Uterus (tissue), 4 donors: ENCODE measurements at places on chromosomes 3 and 15. TPM values are rescaled to one million over a fixed set of nuclear protein-coding genes. Genes with fewer than 3 reads are reported as not detected.

DNA sequence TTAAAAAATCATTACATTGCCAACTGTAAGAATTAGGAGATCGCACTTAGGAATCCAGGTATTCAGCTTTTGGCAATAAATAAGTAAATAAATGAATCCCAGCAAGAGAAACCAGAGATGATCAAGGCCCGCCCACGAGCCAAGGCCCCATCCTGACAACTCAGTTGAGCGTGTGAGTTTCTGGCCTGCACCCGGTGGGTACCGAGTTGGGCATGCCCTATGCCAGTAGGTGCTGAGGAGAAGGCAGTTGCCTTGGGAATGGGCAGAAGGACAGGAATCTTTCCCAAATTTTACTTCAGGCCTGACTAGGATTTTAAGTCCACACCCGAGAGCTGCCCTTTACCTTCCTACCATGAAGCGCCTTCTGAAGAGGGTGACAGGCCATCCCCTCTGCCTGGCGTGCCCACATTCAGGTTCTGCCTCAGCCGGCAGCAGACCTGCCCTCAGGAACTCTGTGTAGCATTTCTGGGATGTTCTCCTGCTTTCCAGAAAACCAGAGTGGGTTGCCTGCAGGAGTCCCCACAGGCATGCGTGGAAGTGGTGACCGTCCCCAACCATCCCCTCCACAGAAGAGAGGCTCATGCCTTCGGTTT lies 99.3 kb upstream of the ALDH1A3 start:
- H3K27ac ChIP-seq: no peak overlapping the region
- no peak overlapping the region for H3K4me3 ChIP-seq
- H3K36me3 ChIP-seq: no peaks in the 10 kb centered on the region
- no peaks in the 10 kb centered on the region for H3K4me1 ChIP-seq
- no peak for DNase-seq
- no peaks in the 10 kb centered on the region for H3K27me3 ChIP-seq

GRCh38 chr3:128504963-128505730 lies 12.1 kb upstream of the GATA2 start:
- no peaks in the 10 kb centered on the region for H3K36me3 ChIP-seq
- DNase-seq: no peak
- no peaks in the 10 kb centered on the region for H3K4me1 ChIP-seq
- H3K27me3 ChIP-seq: no peaks in the 10 kb centered on the region

DNA sequence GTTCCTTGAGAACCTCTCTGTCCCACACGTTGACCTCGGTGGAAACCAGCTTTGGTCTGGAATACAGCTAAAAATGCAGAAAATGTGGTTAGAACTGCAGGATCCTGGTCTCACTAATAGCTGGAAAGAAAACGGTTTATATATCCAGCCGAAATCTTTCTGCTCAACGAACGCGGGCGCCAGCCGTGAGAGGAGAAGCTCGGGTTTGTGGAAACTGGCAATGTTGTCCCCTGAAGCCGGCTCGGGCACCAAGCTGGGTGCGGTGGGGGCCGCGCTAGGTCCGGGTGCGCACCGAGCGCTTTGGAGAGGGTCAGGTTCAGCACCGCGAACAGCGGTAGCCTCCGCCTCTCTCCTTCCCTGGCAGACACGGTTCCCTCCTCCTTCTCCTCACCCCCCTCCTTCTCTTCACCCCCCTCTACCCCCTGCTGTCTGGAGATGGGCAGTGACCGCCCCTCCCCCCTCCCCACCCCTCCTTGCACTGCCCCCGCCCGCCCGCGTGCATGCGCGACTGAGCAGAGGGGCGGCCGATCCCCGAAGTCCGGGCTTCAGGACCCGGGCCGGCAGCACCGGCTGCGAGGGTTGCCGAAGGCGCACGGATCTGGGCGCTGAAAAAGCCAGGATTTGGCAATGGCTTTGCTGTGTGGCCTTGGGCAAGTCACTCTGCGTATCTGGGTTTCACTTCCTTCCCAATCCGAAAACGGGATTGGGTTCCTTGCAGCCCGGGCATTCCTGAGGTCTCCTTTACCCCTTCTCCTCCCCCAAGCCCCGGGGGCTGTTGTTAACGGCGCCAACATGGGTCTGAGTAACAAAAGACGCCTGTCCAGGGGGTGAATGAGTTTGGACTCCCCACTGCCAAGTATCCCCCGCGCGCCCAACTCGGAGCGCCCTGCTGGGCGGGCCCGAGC lies at the start of gene SKOR1:
Gene SKOR1 (plus strand): TSS at position 534 of the 905 bp plus-strand sequence. CDS start 94 bp downstream, at position 628.
- peaks cover 57% of the 10 kb centered on the region for H3K27me3 ChIP-seq
- H3K36me3 ChIP-seq: no peaks in the 10 kb centered on the region
- H3K4me1 ChIP-seq: no peaks in the 10 kb centered on the region

- no peak overlapping the region for H3K4me3 ChIP-seq
- DNase-seq: peak; percentile 27
- H3K4me1 ChIP-seq: no peaks in the 10 kb centered on the region
- H3K27ac ChIP-seq: no peak overlapping the region
- H3K27me3 ChIP-seq: no peaks in the 10 kb centered on the region
- H3K36me3 ChIP-seq: no peaks in the 10 kb centered on the region
Measured at GRCh38 chr15:28123408-28124023, 24.4 kb upstream of the OCA2 start.

Gene POPDC2
- 6.2 TPM for total RNA-seq

- H3K27me3 ChIP-seq: no peaks in the 10 kb centered on the region
- DNase-seq: no peak
- no peaks in the 10 kb centered on the region for H3K4me1 ChIP-seq
- H3K4me3 ChIP-seq: no peak overlapping the region
- no peak overlapping the region for H3K27ac ChIP-seq
Measured at GRCh38 chr3:94525043-94525442, 462.2 kb downstream of the NSUN3 start.

- H3K36me3 ChIP-seq: no peaks in the 10 kb centered on the region
- H3K27ac ChIP-seq: no peak overlapping the region
- H3K4me3 ChIP-seq: no peak overlapping the region
- DNase-seq: no peak
- no peaks in the 10 kb centered on the region for H3K4me1 ChIP-seq
Measured at GRCh38 chr3:131738095-131738494, 235.3 kb upstream of the MRPL3 start.

- no peaks in the 10 kb centered on the region for H3K27me3 ChIP-seq
- H3K36me3 ChIP-seq: no peaks in the 10 kb centered on the region
- no peaks in the 10 kb centered on the region for H3K4me1 ChIP-seq
- H3K27ac ChIP-seq: no peak overlapping the region
- DNase-seq: no peak
Measured at GRCh38 chr15:36737430-36737891, 158.0 kb downstream of the CDIN1 start.
